Gastrocnemius medialis (tissue), 4 donors: ENCODE measurements at places on chromosomes 12 and 14.

DNA sequence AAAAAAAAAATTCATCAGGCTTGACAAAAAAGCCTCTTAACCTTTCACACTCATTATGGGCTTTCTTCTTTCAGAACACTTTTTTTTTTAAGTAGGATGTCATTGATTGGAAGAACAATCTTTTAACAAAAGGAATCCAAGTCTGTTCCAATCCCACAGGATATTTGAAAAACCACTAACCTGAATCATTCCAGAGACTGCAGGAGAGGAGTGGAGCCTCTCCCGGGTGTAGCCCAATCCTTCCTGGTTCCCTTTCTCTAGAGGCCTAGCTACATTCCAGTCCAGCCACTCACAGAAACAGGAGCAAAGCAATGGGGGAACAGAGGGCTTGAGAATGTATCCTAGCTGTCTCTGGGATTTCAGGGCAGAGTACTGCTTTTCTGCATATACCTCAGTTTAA is 4.3 kb downstream of the MFAP5 start:
- no peak for DNase-seq

DNA sequence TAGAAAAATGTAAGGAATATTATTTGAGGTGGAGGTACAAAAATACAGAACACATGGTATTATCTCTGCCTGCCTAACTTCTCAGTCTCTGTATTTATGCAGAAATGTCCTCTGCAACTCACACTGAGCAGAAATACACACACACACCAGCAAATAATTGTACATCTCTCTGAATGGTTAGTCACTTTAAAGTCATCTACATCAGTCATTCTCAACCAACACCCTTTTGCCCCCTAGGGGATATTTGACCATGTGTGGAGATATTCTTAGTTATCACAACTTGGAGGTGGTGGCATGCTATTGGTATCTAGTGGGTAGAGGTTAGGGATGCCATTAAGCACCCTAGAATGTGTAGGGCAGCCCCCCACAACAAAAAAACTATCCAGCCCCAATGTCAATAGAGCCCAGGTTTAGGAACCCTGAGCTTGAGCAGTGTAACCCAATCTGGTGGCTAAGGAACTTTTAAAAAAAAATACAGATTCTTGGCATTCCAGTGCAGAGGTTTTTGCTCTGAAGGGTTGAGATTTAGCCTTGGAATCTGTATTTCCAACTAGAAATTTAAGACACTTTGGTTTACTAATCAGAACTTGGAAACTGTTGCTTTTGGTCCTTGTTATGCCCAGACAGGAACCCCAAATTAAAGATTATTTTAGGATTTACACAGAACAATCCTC is 183.8 kb downstream of the TBX5 start:
- no peak for DNase-seq

GRCh38 chr12:124411281-124411878 is 116.5 kb downstream of the RFLNA start:
- peak; percentile 66 for DNase-seq

GRCh38 chr14:32633224-32633859 is 304.2 kb downstream of the AKAP6 start:
- no peak for DNase-seq

- DNase-seq: no peak
Measured at GRCh38 chr12:51687614-51688013, 96.6 kb downstream of the SCN8A start.
